ENCODE measurements at places on chromosomes 16 and 17. TPM values are rescaled to one million over a fixed set of nuclear protein-coding genes. Genes with fewer than 3 reads are reported as not detected.
A peak's percentile ranks its signal among the peaks of the same experiment; 100 is the strongest.

C17orf78 gene
- total RNA-seq: not detected

SECTM1 gene
- total RNA-seq: 4.4 TPM

PPY gene
- not detected for total RNA-seq

FAM83G gene
- total RNA-seq: 7.8 TPM

SDR42E2 gene
- total RNA-seq: 2.3 TPM

ABCA9 gene
- 0.08 TPM for total RNA-seq

GRCh38 chr16:27572711-27573110 lies 22.8 kb downstream of the KATNIP start:
- no peak overlapping the region for H3K4me3 ChIP-seq
- peaks cover 4% of the 10 kb centered on the region for H3K4me1 ChIP-seq
- DNase-seq: no peak

- peaks cover 14% of the 10 kb centered on the region for H3K4me1 ChIP-seq
- H3K4me3 ChIP-seq: no peak overlapping the region
- no peak for DNase-seq
- no peak overlapping the region for H3K27ac ChIP-seq
- H3K36me3 ChIP-seq: peaks cover 11% of the 10 kb centered on the region
- H3K27me3 ChIP-seq: no peaks in the 10 kb centered on the region
These were observed 130.6 kb downstream of the NLK start for GRCh38 chr17:28173031-28173561.

GRCh38 chr17:16873174-16874035 lies 98.5 kb downstream of the TNFRSF13B start:
- DNase-seq: no peak
- no peak overlapping the region for H3K4me3 ChIP-seq
- peaks cover 3% of the 10 kb centered on the region for H3K36me3 ChIP-seq
- no peaks in the 10 kb centered on the region for H3K4me1 ChIP-seq

- H3K27me3 ChIP-seq: peaks cover 61% of the 10 kb centered on the region
- DNase-seq: no peak
- peak overlapping the region; percentile 63 for H3K27ac ChIP-seq
- peaks cover 5% of the 10 kb centered on the region for H3K36me3 ChIP-seq
These were observed 14.7 kb downstream of the BEAN1 start for GRCh38 chr16:66441586-66442375.

DNA sequence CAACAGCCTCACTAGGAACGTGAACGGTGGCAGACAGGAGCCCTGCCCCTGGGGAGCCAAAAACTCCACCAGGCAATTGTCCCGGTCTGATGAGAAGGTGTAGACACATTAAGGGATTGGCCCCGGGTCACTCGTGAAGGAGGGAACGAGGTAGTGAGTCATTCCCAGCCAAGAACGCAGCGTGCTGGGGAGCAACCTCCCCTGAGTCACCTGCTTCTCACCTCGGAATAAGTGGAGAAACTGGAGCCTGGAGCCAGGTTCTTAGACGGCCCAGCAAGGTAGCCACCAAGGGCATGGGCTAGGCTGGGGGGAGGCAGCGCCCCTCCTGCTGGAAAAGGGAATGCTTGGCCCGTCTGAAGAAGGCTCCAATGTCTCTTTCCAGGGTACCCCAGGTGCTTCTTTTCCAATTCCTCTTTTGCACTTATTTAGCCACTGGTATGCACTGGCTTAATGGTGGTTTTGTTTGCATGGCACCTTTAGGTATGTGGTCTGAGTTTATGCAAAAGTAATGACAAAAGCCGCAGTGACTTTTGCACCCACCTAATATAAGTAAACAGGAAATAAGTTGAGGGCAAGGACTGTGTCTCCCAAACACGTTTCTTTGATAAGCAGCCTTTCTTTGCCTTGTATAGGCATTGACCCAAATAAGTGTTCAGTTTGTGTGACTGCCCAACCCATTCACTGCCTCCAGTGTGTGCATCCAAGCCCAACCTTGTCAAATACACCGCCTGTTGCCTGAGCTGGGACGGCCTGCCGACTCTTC lies 1.8 kb upstream of the HELZ start:
- H3K27ac ChIP-seq: peak overlapping the region; percentile 86
- peak overlapping the region; percentile 88 for H3K4me3 ChIP-seq
- no peaks in the 10 kb centered on the region for H3K27me3 ChIP-seq

DNA sequence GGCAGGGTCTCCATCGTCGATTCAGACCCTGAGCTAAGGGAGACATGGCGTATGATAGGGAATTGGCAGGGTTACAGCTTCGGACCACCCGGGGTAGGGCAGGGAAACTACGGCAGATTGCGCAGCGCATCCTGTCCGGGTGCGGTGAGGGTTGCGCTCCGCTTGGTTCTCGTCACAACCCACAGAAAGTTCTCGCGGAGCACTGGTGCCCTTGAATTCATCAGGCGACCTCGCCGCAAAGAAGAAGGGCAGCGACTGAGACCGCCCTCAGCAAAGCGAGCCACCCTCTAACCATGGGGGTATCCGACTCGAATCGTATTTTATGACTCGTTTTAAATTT lies 1.2 kb downstream of the HS3ST3B1 start:
- peaks cover 28% of the 10 kb centered on the region for H3K27me3 ChIP-seq
- H3K4me1 ChIP-seq: peaks cover 54% of the 10 kb centered on the region
- peak overlapping the region; percentile 90 for H3K27ac ChIP-seq
- H3K4me3 ChIP-seq: peak overlapping the region; percentile 99
- peaks cover 2% of the 10 kb centered on the region for H3K36me3 ChIP-seq

Data from T-helper 17 cell (primary cell).